ENCODE measurements at places on chromosomes 6 and 20. TPM values are rescaled to one million over a fixed set of nuclear protein-coding genes. Genes with fewer than 3 reads are reported as not detected.

DNA sequence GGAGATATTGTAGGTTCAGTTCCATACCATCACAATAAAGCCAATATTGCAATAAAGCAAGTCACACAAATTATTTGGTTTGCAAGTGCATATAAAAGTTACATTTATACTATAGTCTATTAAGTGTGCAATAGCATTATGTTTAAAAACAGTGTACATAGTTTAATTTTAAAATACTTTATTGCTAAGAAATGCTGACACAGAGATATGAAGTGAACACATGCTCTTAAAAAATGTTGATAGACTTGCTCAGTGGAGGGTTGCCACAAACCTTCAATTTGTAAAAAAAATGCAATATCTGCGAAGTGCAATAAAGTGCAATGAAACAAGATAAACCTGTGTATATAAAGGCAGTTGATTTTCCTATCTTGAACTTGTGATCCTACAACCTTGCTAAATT lies 161.5 kb downstream of the PRDM13 start:
- no peaks in the 10 kb centered on the region for H3K4me1 ChIP-seq
- H3K36me3 ChIP-seq: no peaks in the 10 kb centered on the region
- no peak overlapping the region for H3K27ac ChIP-seq
- DNase-seq: no peak
- no peaks in the 10 kb centered on the region for H3K27me3 ChIP-seq

GRCh38 chr6:137309078-137309762 lies 90.0 kb upstream of the IFNGR1 start:
- DNase-seq: no peak
- no peaks in the 10 kb centered on the region for H3K27me3 ChIP-seq
- H3K36me3 ChIP-seq: no peaks in the 10 kb centered on the region
- H3K4me1 ChIP-seq: peaks cover 25% of the 10 kb centered on the region
- H3K27ac ChIP-seq: no peak overlapping the region

GRCh38 chr20:3785240-3786125 lies 1.1 kb downstream of the CENPB start:
- peaks cover 29% of the 10 kb centered on the region for H3K4me1 ChIP-seq
- peak overlapping the region; percentile 73 for H3K4me3 ChIP-seq
- DNase-seq: no peak
- no peaks in the 10 kb centered on the region for H3K36me3 ChIP-seq
- H3K27me3 ChIP-seq: no peaks in the 10 kb centered on the region
- no peak overlapping the region for H3K27ac ChIP-seq

RIMS4 gene
- not detected for total RNA-seq

ERVFRD-1 gene
- total RNA-seq: not detected

DNA sequence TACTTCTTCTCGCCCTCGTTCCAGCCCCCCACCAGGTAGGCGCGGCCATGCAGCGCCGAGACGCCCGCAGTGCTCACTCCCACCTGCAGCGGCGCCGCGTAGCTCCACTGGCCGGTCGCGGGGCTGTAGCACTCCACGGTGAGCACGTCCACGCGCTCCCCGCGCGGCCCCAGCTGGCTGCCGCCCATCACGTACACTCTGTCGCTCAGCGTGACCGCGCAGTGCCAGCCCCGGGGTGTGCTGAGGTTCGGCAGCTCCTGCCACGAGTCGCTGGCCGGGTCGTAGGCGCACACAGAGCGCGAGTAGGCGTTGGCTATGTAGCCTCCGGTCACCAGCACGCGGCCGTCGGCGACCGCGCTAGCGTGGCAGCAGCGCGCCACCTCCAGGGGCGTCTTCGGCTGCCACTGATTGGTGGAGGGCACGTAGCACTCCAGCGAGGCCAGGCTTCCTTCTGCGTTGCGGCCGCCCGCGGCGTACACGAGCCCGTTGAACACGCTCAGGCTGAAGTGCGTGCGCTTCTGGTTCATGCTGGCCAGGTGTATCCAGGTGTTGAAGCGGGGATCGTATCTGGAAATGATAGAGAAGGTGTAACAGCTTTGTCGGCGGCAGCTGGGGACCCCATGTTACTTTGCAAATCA lies 13.7 kb downstream of the KLHL31 start:
- no peaks in the 10 kb centered on the region for H3K36me3 ChIP-seq
- no peak overlapping the region for H3K4me3 ChIP-seq
- H3K4me1 ChIP-seq: peaks cover 10% of the 10 kb centered on the region
- no peak overlapping the region for H3K27ac ChIP-seq
- no peaks in the 10 kb centered on the region for H3K27me3 ChIP-seq
